Osteocyte (in vitro differentiated cells): ENCODE measurements at places on chromosomes 12 and 14. TPM values are rescaled to one million over a fixed set of nuclear protein-coding genes. Genes with fewer than 3 reads are reported as not detected.

The CD163L1 gene
- total RNA-seq: 1.8 TPM in 2 replicates

DNA sequence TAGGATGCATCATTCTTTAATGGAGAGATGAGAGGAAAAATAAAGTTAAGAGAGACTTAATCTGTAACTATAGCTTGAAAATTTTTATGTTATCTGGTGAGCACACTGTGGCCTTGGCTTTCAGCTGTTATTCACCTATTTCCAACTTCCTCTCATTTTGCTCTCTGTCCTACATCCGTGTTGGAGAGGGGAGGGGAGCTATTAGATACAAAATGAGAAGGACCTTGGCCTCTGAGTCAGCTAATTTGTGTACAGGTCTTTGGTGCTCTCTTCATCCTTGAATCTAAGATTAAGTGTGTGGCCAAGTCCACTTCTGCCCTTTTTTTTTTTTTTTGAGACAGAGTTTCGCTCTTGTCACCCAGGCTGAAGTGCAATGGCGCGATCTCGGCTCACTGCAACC lies 887 bp upstream of the APOBEC1 start:
- no peak for DNase-seq

GRCh38 chr12:54991161-54991990 lies 6.8 kb upstream of the TESPA1 start:
- DNase-seq: no peak

The KCNH3 gene
- 0.35 TPM in 1 of 2 replicates, not detected in the other for total RNA-seq
